ENCODE measurements at places on chromosomes 1 and 21.

- DNase-seq = no peak
Observed at GRCh38 chr1:23427550-23427949, 3.0 kb upstream of the TCEA3 start.

- DNase-seq = peak; percentile 58
Observed at GRCh38 chr1:36134505-36135329, 9.7 kb upstream of the COL8A2 start.

GRCh38 chr1:192252776-192253175 lies 64.0 kb upstream of the RGS21 start:
- no peak for DNase-seq

- no peak for DNase-seq
Observed at GRCh38 chr1:236033336-236033735, 31.6 kb downstream of the NID1 start.

- DNase-seq = peak; percentile 27
Observed at GRCh38 chr1:159900086-159900680, at the start of gene CFAP45. CFAP45 (minus strand) TSS chr1:159900165; CDS start chr1:159900098, 67 bp downstream.

DNA sequence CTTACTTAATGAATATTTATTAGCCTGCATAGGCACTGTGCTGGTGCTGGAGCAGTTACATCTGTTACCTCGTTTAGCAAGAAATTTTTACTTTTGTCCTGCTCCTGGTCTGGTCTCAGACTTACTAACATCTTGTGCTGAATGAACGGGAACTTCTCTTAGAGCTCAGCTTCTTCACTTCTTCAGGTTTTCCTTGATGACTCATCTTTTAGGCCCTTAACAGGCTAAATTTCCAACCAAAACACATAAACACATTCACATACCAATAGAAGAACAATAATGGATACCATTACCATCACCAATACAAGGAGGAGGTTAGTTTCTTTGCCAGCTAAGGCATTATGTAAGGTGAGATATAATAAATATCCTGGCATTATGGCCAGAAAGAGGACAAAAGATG lies 68.9 kb downstream of the IFI44 start:
- DNase-seq = no peak

DNA sequence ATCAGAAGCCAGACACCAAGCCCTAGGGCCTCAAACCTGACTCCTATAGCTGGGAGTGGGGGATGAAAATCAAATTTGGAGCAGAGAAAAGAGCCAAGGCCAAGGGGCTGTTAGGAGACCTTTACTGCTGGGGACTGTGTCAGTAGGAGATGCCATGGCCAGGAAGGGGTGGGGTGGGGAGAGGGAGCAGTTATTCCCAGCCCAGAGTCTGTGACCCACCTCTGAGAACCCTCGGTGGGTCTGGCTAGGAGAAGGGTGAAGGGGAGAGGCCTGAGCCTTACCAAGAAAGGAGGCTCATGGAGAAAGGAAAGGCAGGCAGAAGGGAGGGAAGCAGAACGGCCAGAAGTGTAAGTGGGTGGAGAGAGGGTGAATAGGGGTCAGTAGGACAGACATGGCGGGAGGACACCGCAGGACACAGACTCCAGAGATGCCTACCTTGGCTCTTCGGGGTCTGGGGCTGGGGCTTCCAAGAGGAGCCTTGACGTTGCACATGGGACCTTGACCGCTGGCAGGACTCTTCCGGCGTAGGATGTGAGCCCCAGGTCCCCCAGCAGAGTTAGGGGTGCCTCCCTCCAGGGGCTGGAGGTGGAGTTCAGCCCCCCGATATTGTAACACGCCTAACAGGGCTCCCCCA lies 1.2 kb downstream of the ADAMTS4 start:
- DNase-seq = no peak

- peak; percentile 37 for DNase-seq
Observed at GRCh38 chr1:39102537-39103327, 76.6 kb downstream of the NDUFS5 start.

DNA sequence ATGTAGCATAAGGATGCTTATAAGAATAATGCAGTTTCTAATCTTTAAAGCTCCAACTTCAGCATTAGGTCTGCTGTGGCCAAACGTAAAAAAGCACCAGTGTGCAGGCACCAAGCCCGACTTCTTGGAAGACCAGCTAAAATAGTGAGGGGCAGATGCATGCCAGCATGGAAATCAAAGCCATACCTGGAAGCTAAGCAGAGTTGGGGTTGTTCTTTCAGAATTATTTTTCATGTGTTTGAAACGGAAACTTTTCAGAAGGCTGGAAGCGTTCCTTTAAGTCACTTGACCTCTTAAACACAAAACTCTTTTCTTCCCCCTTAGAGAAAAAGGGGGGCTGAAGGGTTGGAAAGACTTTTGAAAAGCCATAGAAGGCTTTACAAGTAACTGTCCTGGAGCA lies 329.2 kb upstream of the C1orf87 start:
- no peak for DNase-seq

DNA sequence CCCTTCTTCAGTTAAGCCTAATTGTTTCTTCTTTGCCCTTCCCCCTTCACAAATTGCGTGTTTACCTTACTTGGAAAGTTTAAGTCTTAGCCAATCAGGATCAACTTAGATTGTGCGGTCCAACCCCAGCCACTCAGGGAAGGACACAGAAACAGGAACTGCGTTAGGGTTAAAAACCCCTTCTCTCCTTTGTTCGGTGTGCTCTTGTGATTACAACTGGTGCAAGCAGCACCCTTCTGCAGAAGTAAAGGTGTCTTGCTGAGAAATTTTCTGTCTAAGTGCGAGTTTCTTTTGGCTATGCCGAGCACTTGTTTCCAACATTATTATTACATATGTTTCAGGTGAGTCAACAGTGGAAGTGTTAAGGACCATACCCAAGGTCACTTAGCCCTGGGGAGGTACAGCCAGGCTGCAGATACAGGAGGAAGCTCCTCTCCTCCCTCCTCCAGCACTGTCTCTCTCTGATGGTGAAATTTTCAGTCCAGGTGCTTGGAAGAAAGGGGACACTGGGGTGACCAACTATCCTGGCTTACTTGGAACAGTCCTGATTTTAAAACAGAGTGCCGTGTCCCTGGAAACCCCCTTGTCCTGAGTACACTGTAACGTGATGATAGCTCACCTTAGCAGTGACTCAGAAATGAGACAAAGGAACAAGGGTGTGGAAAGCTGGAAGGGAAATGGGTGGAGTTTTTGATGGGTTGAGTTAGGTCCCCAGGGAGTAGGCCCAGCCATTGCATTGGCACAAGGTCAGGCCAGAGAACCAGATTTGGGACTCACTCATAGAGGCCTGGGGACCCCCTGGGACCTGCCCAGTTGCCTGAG lies 68.7 kb upstream of the KLHDC7A start:
- DNase-seq = no peak

GRCh38 chr21:26851109-26851944 lies 6.1 kb upstream of the ADAMTS1 start:
- DNase-seq = no peak

- DNase-seq = no peak
Observed at GRCh38 chr1:58248791-58249190, 297.7 kb downstream of the OMA1 start.

- no peak for DNase-seq
Observed at GRCh38 chr1:59340411-59341307, 43.8 kb downstream of the FGGY start.

DNA sequence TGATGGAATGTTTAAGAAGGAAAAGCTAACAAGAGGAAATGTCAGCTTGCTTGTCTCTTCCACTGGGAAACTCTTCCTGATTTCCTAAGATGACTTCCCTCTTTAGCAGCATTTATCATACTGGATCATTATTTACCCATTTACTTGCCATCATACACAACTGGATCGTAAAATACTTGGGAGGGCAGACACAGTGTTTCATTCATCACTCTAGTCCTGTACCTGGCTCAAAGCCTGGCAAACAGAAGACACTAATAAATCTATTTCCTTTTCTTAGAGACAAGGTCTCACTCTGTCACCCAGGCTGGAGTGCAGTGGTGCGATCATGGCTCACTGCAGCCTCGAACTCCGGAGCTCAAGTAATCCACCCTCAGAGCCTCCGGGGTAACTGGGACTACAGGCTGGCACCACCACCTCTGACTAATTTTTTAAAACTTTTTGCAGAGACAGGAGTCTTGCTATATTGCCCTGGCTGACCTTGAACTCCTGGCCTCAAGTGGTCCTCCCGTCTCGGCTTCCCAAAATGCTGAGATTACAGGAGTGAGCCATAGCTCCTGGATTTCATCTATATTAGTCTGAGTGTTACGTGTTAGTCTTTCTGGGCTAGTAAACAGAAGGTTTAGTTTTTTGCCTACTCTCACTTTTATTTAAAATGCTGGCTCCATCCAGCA lies 574.6 kb downstream of the SMYD3 start:
- DNase-seq = no peak

- peak; percentile 91 for DNase-seq
Observed at GRCh38 chr1:2290595-2291510, 62.7 kb downstream of the SKI start.

DNA sequence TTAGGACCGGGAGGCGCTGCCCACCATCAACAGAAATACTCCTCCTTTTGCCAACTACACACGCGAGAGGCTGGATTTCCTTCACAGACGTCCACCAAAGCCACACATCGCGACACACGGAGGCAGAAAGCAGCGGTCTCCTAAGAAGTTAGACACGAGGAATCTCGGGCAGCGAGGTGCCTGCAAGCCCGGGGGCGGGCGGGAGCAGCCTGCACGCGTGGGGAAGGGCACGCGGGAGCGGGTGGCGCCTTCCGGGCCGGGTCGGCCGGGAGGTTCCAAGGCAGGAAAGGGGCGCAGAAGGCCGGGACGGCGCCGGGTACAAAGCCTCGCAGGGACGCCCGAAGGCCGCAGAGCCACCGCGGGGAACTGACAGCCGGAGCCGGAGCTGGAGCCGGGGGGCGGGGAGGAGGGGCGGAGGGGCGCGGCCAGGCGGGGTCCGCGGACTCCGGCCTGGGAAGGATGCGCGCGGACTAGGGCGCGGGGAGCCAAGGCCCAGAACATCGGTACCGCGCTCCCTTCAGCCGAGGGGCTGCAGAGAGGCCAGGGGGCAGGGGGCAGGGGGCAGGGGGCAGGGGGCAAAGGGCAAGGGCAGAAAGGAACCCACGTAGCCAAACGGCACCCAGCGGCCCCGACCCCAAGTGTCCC lies 722 bp downstream of the NPHP4 start:
- DNase-seq = peak; percentile 54

- DNase-seq = no peak
Observed at GRCh38 chr1:202589190-202589930, 120.9 kb downstream of the SYT2 start.

GRCh38 chr21:29914326-29914725 lies 25.5 kb downstream of the GRIK1 start:
- DNase-seq = no peak

GRCh38 chr21:32886339-32886738 lies 114.8 kb upstream of the PAXBP1 start:
- DNase-seq = peak; percentile 23

DNA sequence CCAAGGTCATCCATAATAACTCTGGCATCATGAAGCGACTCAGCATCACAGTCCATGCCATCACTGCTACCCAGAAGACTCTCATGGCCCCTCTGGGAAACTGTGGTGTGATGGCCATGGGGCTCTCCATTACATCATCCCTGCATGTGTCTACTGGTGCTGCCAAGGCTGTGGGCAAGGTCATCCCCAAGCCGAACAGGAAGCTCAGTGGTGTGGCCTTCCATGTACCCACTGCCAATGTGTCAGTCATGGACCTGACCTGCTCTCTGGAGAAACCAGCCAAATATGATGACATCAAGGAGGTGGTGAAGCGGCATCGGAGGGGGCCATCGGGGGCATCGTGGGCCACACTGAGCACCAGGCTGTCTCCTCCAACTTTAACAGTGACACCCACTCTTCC lies 65.1 kb upstream of the ARHGAP29 start:
- no peak for DNase-seq

DNA sequence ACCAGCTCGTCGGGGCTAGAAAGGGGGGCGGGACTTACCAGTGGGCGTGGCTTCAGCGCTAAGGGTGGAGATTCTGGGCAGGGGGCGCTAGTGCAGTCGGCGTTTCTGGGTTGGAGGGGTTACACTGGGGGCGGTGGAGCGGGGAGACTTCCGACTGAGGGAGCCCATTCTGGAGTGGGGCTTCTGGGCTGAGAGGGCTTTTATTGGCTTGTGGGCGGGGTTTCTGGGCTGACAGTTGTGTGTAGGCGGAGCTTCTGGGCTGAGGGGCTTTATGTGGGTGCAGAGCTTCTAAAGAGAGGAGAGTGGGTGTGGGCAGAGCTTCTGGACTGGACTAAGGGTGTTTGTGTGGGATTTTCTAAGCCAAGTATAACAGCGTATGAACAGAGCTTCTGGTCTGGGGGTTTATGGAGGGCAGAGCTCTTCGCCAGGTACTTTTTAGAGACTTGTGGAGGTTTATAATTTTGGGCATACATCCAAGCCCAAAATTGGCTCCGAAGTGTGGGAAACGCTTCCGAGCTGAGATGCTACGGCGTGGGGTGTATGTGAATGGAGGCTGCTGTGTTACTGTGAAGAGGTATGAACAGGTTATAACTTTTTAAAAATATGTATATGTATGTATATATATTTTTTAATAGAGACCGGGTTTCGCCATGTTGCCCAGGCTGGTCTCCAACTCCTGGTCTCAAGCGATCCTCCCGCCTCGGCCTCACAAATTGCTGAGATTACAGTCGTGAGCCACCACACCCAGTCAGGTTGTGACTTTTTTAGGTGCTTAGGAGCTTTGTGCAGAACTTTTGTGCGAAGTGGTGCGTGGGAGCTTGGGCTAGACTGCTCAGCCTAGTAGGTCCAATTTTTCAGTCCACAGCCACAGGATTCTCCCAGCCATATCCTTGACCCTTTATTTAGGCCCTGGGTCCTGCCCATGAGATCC lies 825 bp downstream of the TMEM39B start:
- no peak for DNase-seq

DNA sequence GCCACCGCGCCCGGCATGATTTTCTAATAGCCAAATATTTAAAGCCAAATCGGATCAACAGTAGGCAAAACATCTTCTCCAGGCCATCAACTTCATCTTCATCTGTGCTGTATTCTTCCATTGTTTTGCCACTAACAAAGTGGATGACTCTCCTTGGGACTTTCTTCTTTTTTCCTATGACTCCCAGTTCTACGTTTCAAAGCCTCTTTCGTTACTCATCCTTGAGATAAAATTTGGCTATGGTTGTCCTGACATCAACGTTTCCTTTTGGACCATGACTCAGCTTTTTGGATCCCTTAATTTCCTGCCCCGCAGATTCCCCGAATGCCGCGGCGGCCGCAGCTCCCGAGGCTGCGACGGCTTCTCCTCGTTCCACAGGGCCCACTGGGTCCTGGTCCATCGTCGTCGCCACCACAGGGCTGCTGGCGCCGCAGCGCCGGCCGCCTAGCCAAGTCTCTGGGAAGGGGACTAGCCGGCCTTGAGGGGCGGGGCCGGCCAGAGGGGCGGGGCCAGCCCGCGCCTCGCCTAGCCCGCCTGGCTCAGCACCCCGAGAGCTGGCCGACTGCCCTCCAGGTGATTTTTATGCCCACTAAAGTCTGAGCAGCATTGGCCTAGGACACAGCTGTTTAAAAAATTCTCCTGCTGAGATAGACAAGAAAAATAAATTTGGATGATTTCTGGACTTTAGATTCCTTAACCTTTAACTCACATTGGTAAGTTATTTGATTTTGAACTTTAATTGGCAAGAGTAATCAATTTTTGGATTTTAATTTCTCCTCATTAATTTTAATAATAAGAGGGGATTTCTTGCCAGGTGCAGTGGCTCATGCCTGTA lies 93.9 kb downstream of the ADCY10 start:
- peak; percentile 46 for DNase-seq
